ENCODE measurements at places on chromosomes 5 and 9. TPM values are rescaled to one million over a fixed set of nuclear protein-coding genes. Genes with fewer than 3 reads are reported as not detected.

KLHL3 gene
- 16.3 TPM for total RNA-seq

SH2D3C gene
- total RNA-seq = 64.6 TPM

BDP1 gene
- total RNA-seq = 36.4 TPM

RNF183 gene
- total RNA-seq = 0.37 TPM

F2R gene
- 23.7 TPM for total RNA-seq

CDH6 gene
- total RNA-seq = not detected

TESK1 gene
- 42.2 TPM for total RNA-seq

PLAC8L1 gene
- not detected for total RNA-seq

FBLL1 gene
- not detected for total RNA-seq

GABRA1 gene
- total RNA-seq = not detected

KDM4C gene
- 77.1 TPM for total RNA-seq

HARS2 gene
- total RNA-seq = 41.7 TPM

PROB1 gene
- 4.1 TPM for total RNA-seq

SAXO1 gene
- total RNA-seq = 0.42 TPM

OR1Q1 gene
- total RNA-seq = 0.33 TPM

GARIN3 gene
- total RNA-seq = not detected

P4HA2 gene
- total RNA-seq = 10.1 TPM

DNM1 gene
- total RNA-seq = 1.2 TPM

CD274 gene
- total RNA-seq = 6.8 TPM

PCA3 gene
- total RNA-seq = not detected

LCN1 gene
- not detected for total RNA-seq

PHF24 gene
- not detected for total RNA-seq

NIPAL4 gene
- not detected for total RNA-seq

ARID3C gene
- total RNA-seq = not detected

HTR1A gene
- total RNA-seq = not detected

NMUR2 gene
- total RNA-seq = not detected

NTRK2 gene
- total RNA-seq = not detected

CD72 gene
- total RNA-seq = 18.4 TPM

SMIM27 gene
- 30.4 TPM for total RNA-seq

MYORG gene
- 5.5 TPM for total RNA-seq

MED7 gene
- 15.3 TPM for total RNA-seq

FBXL7 gene
- not detected for total RNA-seq

NME5 gene
- total RNA-seq = not detected

TAF11L5 gene
- total RNA-seq = not detected

IGFBPL1 gene
- total RNA-seq = not detected

CARTPT gene
- total RNA-seq = not detected

ADAMTS19 gene
- total RNA-seq = not detected

PDE8B gene
- total RNA-seq = 0.23 TPM

SLC6A3 gene
- 0.08 TPM for total RNA-seq

ARHGEF39 gene
- 13.1 TPM for total RNA-seq

Data from activated naive CD8-positive, alpha-beta T cell treated with anti-CD3 and anti-CD28 coated beads, Interleukin-2, amount 10 ng/mL, durations not matched to agents 7 days and 5 days (primary cell).